ENCODE measurements at places on chromosomes 2 and 18.
A peak's percentile ranks its signal among the peaks of the same experiment; 100 is the strongest.

GRCh38 chr2:168528469-168528868 is 72.4 kb downstream of the CERS6 start:
- no peak for DNase-seq

DNA sequence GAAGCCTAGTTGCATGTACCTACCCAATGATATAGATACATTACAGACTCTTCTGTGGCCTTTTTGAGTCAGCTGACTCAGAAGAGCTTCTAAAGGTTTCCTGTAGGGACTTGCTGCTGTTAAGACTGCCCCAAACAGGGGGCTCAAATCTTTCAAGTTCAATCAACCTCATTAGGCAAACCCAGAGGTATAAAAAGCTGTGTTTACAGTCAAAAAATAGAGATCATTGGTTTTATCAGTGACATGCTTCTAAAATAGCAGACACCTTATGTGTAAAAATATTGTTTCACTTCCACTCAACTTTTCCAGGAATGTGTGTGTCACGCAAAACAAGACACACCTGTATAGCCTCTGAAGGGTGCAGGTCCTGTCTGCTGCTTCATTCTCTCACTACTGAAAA is 624.3 kb upstream of the FANCL start:
- DNase-seq, result no peak

- DNase-seq, result no peak
These were observed 182.6 kb downstream of the DCDC2C start for GRCh38 chr2:3885629-3886628.

- DNase-seq, result peak; percentile 67
These were observed 1.3 kb upstream of the LYPD1 start for GRCh38 chr2:132671151-132671835.

DNA sequence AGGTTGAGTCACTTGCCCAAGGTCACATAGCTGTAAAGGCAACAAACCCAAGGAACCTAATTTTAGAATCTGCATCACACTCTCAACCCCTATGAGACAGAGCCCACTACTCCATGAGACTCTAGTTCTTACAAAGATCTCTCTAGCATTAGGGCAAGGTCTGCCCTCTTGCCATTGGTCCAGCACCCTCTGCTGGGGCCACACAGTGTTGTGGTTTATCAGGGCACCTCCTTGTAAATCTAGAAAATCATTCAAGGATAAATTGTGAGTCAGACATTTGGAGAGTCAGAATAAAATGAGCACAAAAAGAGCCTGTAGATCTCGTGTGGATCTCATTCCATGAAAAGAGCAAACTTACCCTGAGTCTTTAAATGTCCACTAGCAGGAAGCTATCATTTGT is 91.2 kb downstream of the SLC8A1 start:
- DNase-seq, result peak; percentile 10

DNA sequence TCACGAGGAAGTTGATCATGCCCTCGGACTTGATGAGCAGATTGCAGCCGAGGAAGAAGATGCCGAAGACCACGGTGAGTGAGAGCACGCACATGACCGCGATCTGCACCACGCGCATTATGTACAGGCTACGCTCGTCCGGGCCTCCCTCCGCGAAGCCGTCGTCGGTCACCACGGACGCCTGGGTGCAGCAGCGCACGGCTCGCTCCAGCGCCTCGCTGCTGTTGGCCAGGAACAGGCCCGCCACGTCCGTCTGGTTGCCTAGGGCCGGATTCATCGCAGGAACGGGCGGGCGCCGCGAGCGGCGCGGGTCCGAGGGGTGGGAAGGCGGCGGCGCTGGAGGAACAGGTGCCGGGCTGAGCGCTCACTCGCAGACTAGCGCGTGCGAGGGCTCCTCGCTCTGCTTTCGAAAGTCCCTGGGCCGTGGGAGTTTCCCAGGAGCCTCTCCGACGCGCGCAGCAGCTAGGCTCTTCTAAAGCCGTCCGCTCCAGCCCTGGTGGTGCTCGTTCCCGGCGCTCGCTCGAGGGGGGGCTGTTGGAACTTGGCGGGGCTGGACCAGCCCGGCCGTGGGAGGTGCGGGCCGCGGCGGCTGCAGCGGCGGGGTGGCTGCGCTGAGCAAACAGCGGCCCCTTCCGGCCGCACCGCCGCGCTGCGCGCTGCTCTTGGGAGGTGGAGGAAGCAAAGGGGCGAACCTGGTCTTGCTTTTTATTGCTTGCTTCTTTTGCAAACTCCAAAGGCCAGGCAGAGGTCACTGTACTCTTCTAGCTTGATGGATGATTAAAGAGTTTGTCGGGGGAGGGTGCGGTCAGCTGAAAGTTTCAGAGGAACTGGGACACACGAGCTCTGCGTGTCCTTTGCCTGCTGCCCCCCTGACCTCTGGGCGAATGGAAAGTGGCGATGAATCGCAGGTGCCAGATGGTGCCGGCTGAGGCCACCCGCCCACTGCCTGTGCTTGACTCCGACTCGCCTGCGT is at the start of gene RPRM:
TSS of gene RPRM (minus strand) at position 474 of the 973 bp plus-strand sequence. CDS start at position 277, 197 bp downstream.
- peak; percentile 61 for DNase-seq

DNA sequence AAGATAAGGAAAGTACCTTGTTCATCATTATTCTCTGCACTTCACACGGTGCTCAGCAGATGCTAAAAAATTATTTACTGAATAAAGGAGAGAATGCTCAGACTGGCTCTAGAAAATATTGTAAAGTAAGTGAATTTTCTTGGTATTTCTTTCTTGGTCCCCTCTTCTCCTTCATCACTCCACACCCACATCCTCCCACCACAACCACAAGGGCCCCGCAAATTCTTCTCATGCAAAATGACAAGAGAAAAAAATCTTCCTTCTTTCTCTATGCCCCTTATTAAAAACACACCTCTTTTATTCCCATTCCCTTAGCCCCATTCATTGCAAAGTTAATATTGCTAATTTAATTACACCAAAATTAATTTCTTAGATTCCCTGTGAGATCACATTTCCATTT is 74.2 kb upstream of the NEDD4L start:
- no peak for DNase-seq

GRCh38 chr2:96265349-96265839 is 403 bp downstream of the TMEM127 start:
- no peak for DNase-seq

DNA sequence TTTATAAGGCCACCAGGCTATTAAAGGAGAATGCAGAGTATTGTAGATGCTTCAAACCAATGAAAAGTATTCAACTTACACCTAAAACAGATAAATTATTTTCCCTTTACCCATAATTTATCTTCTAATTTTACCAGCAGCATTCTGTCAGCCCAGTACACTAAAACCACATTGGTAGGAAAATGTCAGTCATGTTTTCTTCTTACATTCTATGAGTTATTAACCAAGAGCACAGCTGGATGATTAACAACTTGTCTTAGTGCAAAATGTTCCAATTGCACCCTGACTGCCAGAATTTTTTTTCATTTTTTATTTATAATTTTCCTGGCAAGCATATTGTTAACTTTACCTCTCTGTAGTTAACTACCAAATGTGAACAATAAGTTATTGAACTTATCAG is 79.0 kb upstream of the WDR75 start:
- no peak for DNase-seq

- no peak for DNase-seq
These were observed 8.3 kb downstream of the WNT6 start for GRCh38 chr2:218867900-218868299.

DNA sequence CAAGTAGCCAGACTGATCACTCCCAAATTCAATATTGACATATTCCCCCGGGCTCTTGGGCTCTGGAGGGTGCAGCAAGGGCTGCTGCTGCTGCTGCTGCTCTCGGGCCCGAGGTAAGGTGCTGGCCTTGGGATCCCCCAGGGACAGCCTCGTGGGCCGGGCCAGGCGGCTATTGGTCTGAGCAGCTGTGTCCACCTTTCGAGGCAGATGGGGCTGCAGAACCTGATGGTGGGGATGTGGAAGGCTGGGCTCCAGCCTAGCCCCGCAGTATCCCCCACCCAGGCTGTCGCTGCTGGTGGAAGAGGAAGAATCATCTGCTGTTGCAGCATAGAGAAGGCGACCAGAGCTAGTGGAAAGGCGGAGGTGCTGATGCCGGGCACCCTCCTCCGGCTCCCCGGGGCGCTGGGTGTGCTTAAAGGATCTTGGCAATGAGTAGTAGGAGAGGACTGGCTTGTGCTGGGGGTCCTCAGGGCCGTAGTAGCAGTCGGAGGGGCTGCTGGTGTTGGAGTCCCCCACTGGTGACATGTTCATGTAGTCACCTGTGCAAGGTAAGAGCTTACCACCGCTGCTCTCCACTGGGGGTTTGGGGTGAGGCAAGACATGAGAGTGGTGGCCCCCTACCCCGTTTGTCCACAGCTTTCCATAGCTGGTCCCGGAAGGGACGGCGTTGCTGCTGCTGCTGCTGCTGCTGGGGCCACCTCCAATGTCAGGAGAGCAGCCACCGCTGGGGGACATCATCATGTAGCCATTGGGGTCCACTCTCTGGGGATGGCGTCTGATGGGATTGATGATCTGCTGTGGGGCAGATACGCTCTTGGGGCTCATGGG is 3.4 kb downstream of the IRS1 start:
- DNase-seq, result no peak

DNA sequence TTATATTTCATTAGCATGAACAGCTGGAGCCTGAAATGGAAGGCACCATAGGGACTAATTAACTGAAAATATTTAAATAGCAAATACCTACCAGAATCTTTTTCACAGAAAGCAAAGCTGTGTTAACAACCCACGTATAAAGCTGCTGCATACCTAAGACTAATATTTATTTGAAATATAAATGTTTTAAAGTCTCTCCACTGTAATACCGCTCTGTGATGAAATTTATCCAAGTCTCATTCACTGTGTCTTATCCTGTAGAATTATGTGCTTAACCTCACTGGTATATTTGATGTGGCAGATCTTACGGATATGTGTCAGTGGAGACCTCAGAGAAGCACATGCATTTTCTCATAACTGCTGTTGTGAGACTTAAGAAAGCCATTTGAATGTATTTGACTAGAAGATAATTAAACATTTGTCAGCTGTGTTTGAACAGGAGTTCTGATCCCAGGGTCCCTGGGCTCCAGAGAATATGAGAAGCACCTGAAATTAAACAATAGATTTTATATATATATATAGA is 373.3 kb downstream of the ZNF804A start:
- DNase-seq, result no peak

DNA sequence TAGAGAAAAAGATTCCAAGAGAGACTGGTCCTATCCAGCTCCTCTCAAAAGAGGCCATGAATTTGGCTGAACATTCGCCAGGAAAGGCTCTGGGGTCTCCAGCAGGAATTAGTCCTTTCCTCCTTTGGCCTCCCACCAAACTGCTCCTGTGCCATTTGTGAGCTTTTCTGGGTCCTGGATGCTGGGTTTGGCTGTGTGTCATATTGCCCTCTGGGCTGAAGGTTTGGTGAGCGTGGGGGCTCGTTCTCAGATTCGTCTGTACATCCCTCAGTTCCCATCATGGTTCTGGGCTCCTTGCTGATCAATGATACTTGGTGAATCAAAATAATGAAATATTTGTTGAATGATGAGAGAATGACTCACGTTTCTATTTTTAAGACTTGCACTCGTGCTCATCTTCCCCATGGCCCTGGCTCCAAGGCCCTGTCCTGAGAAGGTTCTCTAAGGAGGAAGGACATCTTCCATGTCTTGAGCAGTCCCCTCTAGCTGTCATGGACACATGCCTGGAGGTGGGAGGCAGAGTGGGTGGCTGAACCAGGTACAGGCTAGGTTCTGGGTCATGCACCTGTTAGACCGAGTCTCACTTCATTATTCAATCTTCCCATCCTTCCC is 47.8 kb upstream of the RHOB start:
- DNase-seq, result no peak

DNA sequence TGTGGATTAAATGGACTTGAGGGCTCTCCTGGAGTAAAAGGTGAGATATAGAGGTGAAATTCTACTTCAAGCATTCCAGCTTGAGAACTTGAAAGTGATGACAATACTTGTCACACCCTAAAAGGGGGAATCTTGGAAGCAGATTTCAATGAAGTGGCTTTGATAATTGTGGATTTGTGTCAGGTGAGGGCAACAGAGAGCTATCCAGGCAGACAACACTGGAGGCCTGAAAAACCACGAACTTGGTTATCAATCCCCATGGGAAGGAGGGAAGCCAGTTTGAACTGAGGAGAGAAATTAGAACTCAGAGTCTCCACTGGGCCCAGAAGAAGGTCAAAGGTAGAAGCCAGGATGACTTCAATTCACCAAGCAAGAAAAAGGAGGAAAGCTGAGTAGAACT is 263.9 kb downstream of the FIGN start:
- peak; percentile 50 for DNase-seq

DNA sequence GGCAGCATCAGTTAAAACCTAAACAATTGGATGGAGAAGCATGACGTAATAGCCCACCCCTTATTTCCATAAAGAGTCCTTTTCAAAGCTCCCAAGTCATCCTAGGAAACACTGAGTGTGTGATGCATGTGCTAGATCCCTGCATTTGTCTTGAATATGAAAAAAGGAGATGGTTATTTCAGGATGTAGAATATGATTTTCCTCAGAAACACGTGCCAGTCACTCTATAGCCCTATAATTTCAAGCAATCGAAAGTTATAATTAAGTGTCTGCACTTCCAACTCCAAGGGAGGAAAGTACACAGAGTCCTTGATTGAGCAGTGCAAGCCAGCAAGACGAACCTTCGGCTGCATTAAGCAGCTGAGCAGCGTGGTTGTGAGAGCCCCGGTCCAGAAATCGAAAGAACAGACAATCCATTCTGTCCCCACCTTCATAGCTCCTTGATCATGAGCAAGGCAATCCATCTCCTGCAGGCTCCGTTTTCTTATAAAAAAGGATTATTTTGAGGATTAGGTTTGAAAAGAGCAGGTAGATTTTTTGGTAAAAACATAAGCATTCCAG is 287.7 kb downstream of the FBXO15 start:
- no peak for DNase-seq

- DNase-seq, result no peak
These were observed 26.4 kb upstream of the COPS8 start for GRCh38 chr2:237059155-237059875.

GRCh38 chr18:52341608-52342381 is 1.8 kb downstream of the DCC start:
- DNase-seq, result peak; percentile 4

DNA sequence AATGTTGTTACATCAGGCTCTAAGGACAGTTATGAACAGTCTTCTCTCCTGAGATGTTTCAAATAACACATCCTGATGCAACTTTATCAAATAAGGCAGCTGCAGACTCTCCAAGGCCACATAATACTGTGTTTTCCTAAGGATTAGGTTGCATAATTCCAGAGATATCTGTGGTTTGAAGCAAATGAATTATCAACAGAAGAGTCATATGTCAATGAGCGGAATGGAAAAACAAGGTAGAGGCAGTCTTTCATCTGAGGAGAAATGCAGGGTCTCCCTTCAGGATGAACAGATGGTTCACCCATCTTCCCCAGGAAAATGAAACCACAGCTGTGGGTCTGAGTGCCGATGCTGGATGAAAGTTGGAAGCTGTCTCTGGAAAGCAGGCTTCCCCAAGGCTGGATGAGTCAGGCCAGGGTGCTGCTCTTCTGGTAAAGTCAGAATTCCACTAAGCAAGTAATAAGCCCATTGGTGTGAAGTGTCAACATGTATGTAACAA is 22.2 kb downstream of the LYG1 start:
- DNase-seq, result no peak

- DNase-seq, result no peak
These were observed 159.6 kb upstream of the TPO start for GRCh38 chr2:1253629-1254028.

- DNase-seq, result peak; percentile 13
These were observed 99.6 kb upstream of the ATP8B1 start for GRCh38 chr18:57902721-57903120.

All from A549 (cell line).